COLO829 (cell line): ENCODE measurements at places on chromosomes 7 and 10.

DNA sequence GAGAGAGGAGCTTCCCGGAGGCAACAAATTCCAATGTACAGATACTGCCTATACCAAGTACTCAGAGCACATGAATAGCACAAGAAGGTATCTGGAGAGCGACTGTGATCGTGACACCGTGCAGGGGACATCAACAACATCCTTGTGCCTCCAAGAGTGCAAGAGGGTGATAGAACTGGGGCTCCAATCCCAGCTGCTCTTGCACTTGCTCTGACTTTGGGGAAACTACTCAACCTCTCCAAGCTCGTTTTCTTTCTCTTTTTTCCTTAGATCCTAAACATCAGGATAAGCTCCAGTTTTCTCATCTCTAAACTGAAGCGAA, 12.1 kb downstream of the RFC2 start:
- DNase-seq = no peak

DNA sequence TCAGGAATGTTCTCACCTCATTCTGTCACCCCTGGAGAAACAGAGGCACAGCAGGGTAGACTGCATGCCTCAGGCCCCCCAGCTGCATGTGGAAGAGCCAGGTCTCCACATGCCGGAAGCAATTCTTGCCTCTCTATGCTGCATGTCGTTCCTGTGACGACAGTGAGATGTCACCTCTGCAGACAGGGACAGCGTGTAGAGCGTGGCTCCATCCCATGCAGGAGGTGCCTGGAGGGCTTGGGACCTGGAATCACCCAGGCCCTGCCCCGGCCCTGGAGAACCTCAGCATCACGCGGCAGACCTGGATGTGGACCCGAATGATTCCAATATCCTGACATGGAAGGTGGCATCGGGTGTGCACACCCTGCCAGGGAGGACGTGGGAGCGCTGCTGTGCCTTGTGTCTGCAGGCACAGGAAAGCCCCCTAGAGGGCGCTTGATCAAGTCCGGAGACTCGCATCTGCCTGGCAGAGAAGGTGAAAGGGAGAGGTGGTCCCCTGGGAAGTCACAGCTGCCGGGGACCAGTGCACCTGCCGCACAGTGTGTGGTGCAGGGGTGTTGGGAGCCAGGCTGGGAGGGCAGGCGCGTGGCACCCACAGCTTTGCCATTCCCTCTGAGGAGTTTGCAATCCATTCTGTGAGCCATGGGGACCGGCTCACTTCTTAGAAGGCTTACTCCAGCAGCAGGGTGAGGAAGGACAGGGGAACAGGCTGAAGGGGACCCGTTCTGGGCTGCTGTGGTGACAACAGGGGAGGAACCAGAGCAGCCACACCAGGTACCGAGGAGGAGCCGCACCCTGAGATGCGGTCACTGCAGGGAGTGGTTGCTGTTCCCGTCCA, 45.3 kb upstream of the EN2 start:
- DNase-seq = peak; percentile 48

- DNase-seq = no peak
Measured at GRCh38 chr7:157997471-157997870, 590.2 kb downstream of the PTPRN2 start.

- no peak for DNase-seq
Measured at GRCh38 chr7:143043391-143043790, 8.8 kb upstream of the OR6V1 start.

DNA sequence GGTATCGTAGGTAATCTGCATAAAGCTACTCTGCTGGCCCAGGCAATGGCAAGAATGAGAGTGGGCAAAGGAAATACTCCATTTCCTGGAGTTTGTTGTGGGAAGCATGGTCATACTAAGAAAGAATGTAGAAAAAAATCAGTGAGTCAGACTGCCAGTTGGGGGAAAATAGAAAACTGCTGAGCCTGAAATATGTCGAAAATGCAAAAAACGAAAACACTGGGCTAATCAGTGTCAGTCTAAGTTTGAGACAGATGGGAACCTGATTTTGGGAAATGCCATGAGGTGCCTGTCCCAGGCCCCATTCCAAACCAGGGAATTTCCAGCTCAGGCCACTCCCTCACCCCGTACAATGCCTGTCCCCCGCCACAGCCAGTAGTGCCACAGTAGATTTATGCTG, 150.0 kb downstream of the ZNF33B start:
- no peak for DNase-seq
